ENCODE measurements at places on chromosomes 4 and X.

- no peak for DNase-seq
Measured at GRCh38 chr4:98905297-98905696, 23.6 kb downstream of the EIF4E start.

DNA sequence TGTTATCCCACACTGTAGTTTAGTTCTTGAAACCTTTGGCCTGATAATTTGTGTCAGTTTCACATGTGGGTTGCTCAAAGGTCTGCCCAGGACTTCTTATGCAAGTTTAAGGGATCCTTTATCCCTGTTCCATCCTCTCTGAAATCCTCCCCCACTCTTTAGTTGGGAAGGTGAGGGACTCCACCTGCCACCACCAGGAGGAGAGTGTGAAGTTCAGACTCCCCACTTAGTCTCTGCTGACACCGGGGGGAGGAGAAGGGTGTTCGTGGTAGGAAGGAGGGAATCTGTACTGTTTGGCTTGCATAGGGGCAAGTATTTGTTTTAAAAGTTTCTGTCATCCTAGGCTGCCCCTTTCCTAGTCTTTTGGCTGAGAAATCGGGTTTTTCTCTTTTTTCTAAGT lies 211.8 kb downstream of the PPP4R3C start:
- no peak for DNase-seq

DNA sequence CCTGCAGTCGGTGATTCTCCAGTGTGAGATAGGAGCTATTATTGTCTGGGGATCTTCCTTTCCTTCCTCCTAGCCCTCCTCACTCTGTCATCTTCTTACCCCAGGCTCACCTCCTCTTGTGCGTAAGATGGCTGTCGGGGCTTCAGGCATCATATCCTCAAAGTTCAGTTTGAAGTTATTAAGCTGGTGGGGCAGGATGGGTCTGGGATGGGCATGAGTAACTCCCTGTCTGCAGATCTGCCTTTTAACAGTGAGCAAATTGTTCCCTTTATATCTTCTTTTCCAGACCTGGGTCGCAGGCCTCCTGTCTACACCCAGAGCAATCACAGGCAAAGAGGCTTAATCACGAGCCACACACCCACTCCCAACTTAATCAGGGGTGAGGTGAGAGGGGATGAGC lies 900 bp upstream of the MTMR1 start:
- DNase-seq, result no peak

- DNase-seq, result no peak
Measured at GRCh38 chr4:147794314-147794680, 62.4 kb downstream of the ARHGAP10 start.

GRCh38 chr4:110055158-110055768 lies 142.6 kb downstream of the EGF start:
- DNase-seq, result no peak

DNA sequence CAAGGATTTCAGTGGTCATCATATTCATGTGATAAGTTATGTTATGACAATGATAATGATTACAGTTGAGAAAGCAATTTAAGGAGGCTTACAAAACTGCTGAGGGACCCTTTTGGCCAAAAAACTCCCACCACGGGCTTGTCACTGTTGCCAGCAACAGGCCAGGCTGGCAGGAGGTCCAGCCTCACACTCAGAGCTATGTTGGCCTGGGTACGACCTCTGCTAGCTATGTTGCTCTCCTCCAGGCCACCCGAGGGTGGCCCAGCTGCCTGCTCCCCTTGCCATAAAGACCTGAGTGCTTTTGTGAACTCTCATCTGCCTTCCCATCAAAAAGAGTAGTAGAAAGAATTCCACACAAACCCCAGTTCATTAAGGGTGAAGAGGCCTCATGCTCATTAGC lies 52.0 kb downstream of the MID1 start:
- no peak for DNase-seq
